ENCODE measurements at places on chromosomes 3 and 15.

DNA sequence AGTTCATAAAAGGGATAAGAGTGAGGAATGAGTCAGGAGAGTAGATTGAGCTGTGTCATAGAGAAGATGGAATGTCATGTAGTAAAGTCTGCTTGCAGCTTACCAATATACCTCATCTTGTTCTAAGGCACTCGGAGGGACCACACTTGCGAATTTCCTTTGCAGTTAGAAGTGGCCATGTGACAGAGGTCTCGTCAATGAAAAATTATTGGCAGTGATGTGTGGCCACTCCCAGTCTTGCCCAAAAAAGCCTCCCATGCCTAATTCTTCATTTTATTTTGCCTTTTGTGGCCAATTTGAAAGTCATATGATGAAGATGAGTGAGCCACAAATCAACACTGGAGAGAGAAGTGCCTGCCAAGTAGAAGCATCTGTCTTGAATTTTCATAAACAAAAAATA is 465.6 kb upstream of the ZNF385D start:
- no peak for DNase-seq

DNA sequence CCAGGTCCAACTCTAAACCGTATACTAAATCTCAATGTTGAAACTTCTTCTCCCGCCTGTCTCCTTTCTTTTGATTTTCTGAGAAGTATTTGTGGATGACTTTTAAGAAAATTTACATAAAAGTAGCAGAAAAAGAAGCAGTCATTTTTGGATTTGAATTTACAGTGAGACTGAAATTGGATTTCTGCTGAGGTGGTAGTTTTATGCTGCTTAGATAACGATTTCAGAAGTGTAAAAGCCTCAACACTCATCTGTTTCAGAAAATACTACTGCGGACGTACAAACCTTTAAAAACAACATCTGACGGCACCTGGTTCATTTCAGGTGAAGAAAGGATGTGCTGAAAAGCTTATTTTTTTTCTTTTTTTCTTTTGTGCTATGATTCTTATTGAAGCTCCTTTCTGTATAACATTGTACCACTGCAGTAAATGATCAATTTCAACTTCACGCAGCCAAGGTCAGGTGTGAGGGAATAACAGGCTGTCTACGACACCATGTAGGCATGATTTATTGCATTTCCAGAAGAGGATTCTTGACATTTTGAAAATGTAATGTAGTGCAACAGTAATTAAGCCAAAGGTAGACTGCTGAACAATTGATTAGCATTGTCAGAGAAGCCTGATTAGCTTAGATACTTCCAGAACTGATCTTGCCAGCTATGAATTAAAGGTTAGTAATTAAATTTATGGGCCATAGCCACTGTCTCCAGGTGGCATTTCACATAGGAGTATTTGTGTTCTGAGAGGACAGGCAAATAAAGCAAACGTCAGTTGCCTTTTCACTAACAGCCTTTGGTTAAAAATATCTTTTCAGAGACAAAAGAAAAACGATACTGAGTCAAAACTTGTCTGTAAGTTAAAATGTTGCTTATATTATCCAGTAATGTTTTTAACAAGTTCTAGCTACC is 134.6 kb upstream of the KBTBD8 start:
- no peak for DNase-seq

GRCh38 chr3:52146189-52146588 is 8.0 kb downstream of the POC1A start:
- DNase-seq = no peak

GRCh38 chr15:66898656-66899386 is 166.6 kb upstream of the SMAD3 start:
- DNase-seq = no peak

GRCh38 chr3:20104167-20104661 is 64.0 kb downstream of the KAT2B start:
- DNase-seq = peak; percentile 37

DNA sequence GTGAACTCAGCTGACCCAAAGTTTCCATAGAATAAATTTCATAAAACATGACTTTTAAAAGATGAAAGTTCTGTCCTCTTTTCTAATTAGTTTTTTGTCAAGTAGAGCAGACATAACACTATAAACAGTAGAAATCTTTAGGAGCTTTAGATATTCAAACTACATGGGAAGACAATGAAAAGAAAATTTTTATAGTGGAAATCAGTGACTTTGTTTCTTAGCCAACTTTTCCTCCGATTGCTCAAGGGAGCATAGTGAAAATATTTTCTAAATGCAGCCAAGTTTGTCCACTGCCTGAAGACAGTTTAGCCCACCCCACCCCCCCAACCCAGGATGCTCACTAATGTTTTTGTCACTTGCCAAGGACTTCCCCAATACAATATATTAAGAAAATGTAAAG is 114.9 kb downstream of the PLD1 start:
- DNase-seq = no peak

- DNase-seq = no peak
Observed at GRCh38 chr15:46232471-46232870, 597.6 kb downstream of the SQOR start.

- DNase-seq = no peak
Observed at GRCh38 chr3:2793987-2794386, 316.2 kb downstream of the IL5RA start.

GRCh38 chr3:152638707-152639450 is 196.1 kb upstream of the P2RY1 start:
- DNase-seq = no peak

GRCh38 chr15:92633418-92633817 is 22.2 kb downstream of the FAM174B start:
- no peak for DNase-seq

- DNase-seq = no peak
Observed at GRCh38 chr3:162292409-162292808, 795.8 kb downstream of the OTOL1 start.

GRCh38 chr3:119288669-119289403 is 5.3 kb upstream of the ARHGAP31 start:
- DNase-seq = no peak

GRCh38 chr15:90394748-90395442 is 6.9 kb downstream of the IQGAP1 start:
- DNase-seq = no peak

DNA sequence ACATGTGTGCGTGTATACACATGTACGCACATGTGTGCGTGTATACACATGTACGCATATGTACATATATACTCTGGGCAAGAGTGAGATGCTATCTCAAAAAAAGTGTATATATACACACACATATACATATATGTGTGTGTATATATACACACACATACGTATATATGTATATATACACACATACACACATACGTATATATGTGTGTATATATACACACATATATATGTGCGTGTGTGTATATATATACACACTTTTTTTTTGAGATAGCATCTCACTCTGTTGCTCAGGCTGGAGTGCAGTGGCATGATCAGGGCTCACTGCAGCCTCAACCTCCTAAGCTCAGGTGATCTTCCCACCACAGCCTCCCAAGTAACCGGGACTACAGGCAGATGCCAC is 8.4 kb downstream of the HACL1 start:
- DNase-seq = no peak

- no peak for DNase-seq
Observed at GRCh38 chr3:85270488-85270887, 311.7 kb downstream of the CADM2 start.

GRCh38 chr3:196111939-196112386 is 30.1 kb upstream of the TFRC start:
- DNase-seq = no peak

GRCh38 chr3:27578032-27578431 is 93.8 kb upstream of the SLC4A7 start:
- DNase-seq = no peak

DNA sequence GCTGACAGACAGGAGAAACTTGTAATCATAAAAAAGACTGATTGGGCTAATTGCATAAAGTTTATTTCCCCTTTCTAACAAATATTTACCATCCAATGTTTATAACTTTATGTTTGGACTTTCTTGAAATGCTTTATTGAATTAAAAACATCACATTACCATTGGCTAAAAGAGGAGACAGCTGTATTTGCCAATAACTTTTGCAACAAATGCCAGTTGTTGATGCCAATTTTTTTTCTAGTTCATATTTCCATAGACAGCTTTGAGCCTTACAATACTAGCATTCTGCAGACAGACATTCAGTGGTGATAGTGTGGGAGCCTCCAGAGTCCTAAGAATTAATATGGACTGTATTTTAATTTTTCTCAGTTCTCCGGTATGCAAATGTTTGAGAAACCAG is 198.4 kb downstream of the ADAMTS17 start:
- DNase-seq = no peak

DNA sequence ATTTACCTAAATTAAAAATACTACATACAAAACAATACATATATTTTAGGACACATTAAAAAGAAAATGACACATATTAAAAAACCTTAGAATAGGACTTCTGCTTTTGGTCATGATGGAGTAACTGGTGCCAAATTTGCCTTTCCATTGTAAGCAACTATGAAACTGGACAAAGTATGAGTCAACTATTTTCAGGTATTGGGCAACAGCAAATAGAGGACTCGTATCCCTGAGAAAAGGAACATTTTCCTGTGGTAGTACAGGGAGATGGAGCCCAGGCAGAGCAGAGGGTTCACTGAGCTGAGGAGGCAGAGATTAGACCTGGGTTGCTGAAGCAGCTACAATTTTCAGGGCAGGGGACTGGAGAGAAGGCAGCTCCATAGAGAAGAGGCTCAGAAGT is 14.7 kb downstream of the CCR1 start:
- DNase-seq = no peak

GRCh38 chr15:92104072-92104471 is 250.6 kb downstream of the SLCO3A1 start:
- no peak for DNase-seq

GRCh38 chr3:45123030-45123429 is 23.1 kb downstream of the CDCP1 start:
- no peak for DNase-seq

GRCh38 chr15:28267727-28268126 is 54.3 kb downstream of the HERC2 start:
- DNase-seq = no peak

DNA sequence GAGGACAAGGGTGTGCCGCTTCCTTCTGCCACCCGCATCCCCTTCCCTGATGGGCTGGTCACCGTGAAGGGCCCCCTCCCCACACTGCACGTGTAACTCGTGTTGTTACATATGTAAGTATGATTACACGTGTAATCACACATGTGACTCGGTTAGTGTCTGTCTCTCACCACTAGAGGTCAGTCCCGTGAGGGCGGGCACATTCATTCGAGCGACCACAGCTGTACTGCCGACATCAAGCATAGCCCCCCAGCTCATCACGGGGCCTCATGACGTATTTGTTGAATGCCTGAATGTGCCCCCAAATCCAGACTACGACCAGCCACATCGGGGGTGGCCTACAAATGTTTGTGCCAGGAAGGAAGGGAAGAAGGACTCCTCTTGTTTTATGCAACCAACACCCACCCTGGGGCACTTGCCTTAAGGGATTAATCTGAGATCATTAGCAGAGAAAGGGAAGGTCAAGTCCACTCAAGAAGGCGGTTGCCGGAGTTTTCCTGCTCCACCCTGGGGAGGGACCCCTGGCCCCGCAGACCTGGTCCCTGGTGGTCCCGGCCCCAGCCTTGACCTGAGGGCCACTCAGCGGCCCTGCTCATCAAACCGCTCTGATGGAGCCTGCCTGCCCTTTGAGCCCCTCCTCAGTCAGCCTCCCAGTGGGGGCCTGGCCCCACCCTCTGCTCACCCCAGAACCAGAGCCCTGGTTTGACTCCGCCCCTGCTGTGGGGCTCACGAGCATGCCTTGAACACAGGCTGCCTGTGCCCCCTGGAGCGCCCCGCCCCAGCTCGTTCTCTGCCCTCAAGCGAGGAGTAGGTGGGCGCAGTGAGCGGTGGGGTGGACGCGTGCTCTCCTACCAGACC is 52.8 kb downstream of the RGMA start:
- DNase-seq = peak; percentile 44

- no peak for DNase-seq
Observed at GRCh38 chr3:28101705-28102104, 139.7 kb upstream of the CMC1 start.

DNA sequence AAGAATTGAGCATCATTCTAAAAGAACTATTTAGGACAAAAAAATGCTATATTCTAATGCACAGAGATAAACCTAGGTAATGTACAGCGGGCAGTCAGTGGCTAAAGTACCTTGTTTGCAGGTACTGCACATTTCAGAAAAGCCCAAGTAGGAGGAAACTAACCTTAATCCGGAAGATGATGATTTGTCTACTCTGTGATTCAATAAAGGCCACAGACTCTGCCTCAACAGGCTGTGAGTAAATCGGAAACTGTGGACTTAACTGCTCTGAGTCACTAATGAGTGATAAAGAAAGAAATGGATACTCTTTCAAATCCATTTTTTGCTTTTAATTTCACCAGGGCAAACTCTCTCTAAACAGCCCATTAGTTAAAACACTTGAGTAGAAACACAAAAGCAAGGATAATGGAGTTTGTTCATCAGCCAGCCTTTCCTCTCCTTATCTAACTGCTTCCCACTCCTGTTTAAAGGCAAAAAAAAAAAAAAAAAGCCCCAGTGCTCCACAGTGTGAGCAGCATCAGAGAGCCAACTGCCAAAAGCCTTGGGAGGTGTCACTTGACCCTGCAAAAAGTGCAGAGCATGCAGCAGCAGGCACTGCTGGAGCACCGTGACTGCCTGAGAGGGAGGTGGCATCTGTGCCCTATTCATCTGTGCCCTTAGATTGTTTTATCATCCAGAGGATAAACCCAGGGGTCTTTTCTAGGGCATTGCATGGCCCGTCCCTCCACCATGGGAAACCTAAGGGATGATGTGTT is 187.7 kb downstream of the SATB1 start:
- no peak for DNase-seq

DNA sequence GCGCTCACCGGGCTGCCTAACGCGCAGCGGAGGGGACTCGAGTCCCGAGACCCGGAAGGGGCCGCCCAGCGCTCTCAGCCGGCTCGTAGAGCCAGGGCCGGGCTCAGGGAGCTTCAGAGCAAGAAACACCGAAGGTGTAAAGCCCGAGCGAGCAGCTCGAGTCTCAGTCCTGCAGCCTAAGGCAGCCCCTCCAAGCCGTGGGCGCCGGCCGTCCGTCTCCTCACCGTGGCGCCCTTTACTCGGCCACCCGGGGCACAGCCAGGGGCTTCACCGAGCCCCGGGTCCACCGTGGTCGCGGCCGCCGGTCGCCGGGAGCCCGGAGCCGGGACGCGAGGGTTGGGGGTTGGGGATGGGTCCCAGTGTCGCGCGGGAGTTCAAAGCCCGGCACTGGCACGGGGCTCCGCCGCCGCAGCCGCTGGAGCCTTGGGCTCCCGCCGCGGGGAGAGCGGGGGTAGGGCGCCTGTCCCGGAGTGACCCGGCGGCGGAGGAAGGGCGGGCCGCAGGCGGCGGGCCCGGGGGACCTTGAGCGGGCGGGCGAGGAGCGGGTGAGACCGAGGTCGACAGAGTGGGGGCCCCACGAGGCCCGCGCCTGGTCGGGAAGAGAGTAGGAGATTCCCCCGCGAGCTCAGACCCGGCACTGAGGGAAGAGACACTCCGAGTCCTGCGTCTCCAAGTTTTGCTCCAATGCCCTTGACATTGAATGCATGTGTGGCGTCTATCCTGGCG is 26.9 kb upstream of the THRB start:
- DNase-seq = no peak

DNA sequence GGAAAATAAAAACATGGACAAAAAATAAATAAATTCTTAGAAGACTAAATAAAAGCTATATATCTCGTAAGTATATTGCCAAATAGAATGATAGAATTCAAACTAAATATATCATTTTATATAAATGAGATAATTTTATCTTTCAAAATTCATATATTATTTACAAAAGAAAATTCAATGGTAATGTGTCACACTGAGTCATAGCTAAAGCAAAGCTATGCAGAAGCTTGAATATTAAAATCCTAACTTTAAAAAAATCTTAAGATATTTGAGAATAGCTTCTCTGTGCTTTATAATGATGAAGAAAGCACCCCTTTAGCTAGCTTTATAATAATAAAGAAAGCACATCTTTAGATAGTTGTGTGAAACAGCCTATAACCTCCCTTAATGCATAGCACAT is 1010.8 kb downstream of the OTOL1 start:
- no peak for DNase-seq
